ENCODE measurements at places on chromosomes 11 and 22. TPM values are rescaled to one million over a fixed set of nuclear protein-coding genes. Genes with fewer than 3 reads are reported as not detected.

DNA sequence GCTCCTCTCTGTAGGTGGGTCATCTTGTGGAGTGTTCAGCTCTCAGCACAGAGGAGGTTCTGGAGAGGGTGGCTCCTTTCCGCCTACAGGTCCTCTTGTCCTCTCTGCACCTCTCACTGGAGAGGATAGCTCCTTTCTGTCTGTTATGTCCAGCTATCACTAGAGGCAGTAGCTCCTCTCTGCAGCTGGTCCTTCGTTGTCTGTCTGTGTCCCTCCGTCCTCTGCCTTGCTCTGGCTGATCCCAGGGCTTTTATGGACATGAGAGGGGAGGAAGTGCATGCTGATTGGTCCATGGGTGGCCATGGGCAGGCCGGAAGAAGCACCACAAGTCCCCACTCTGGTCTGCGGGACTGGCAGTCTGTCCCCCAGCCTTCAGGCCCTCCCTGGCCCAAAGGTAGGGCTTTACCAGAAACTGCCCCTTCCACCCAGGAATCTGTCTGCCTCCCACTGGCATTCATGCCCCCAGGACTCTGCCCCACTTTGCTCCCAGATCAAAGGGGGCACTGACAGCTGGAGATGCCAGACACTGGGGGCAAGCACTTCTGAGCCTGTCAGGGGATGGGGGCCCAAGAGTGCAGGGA, 38.6 kb upstream of the CALCB start:
- no peak for DNase-seq

- peak; percentile 5 for DNase-seq
These were observed 39.7 kb upstream of the POU2AF2 start for GRCh38 chr11:111205632-111206385.

The TRIM49 gene
- not detected for polyA plus RNA-seq

DNA sequence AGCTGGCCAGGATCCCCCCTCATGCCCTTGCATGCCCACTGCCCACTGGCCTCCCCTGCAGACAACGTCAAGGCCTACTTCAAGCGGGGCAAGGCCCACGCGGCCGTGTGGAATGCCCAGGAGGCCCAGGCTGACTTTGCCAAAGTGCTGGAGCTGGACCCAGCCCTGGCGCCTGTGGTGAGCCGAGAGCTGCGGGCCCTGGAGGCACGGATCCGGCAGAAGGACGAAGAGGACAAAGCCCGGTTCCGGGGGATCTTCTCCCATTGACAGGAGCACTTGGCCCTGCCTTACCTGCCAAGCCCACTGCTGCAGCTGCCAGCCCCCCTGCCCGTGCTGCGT, 7.9 kb downstream of the AIP start:
- no peak for DNase-seq

The GSTT4 gene
- not detected for polyA plus RNA-seq

GRCh38 chr22:44698531-44699421, 3.2 kb upstream of the PRR5 start:
- no peak for DNase-seq

The GGT5 gene
- not detected for polyA plus RNA-seq

DNA sequence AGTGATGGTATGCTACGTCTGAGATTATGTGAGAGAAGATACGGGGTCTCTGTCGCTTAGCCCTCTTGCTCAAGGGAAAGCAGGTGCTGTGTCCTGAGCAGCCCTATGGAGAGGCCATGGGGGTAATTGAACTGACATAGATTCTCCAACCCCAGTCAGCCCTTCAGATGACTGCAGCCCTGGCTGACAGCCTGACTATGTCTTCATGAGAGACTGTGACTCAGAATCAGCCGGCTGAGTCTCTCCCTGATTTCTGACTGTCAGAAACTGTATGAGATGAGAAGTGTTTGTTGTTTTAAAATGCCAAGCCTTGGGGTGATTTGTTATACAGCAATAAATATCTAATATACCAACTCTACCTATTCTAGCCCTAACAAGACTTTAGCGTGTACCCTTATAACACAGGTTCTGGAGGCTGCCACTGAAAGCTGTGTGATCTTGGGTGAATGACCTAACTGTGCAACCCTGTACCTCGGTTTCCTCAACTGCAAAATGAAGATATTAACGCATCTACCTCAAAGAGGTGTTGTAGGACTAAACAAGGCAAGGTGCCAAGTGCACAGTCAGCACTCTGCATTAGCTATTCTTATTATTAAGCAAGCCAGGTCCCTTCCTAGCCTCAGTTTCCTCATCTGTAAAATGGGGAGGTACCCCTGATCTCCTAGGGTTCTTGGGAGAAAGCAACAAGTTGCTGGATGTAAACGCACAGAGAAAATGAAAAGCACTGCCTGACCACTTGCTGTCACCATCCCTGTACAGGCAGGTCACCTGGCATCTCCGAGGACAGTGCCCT, 24.9 kb downstream of the SLC43A1 start:
- no peak for DNase-seq

The MUC5AC gene
- polyA plus RNA-seq = not detected

- no peak for DNase-seq
These were observed 5.3 kb downstream of the UBQLN3 start for GRCh38 chr11:5504403-5504921.

GRCh38 chr11:117827521-117828511, 3.3 kb upstream of the FXYD2 start:
- DNase-seq = no peak

DNA sequence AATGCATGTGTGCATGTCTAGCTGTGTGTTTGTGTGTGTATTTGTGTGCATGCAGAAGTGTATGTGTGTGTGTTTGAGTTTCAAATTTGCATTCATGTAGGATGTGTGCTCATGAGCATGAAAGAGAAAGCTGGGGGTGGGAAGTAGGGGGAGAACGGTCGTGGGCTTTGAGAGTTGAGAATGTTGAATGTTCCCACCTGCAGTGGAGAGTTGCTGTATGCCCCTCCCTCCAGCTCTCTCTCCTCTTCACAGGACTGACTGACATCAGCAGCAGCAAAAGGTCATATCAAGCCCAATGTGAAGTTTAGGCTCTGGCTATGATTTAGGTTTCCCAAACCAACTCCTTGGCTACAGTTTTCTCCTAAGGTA, 63.8 kb upstream of the RRAS2 start:
- DNase-seq = no peak

The IGSF9B gene
- 0.65 TPM for polyA plus RNA-seq

The SLC22A9 gene
- not detected for polyA plus RNA-seq

- no peak for DNase-seq
These were observed 9.8 kb downstream of the TOLLIP start for GRCh38 chr11:1299621-1300020.

The PRG3 gene
- not detected for polyA plus RNA-seq

DNA sequence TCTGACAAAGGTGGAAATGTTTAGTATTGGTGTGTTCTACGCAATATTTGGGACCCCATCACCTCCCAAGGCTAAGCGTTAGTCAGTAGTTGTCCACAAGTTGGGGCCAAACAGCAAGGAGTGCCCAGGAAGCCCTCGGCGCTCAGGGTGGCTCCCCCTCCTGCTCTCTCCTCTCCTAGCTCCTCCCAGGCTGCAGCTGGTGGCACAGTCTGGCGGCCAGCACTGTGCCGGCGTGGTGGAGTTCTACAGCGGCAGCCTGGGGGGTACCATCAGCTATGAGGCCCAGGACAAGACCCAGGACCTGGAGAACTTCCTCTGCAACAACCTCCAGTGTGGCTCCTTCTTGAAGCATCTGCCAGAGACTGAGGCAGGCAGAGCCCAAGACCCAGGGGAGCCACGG, 16.8 kb downstream of the CD5 start:
- no peak for DNase-seq

The RIC8A gene
- 74.1 TPM for polyA plus RNA-seq

The SLC15A3 gene
- not detected for polyA plus RNA-seq

The OR4A16 gene
- polyA plus RNA-seq = not detected

GRCh38 chr22:33112580-33112979, 54.4 kb upstream of the SYN3 start:
- no peak for DNase-seq

The SCGB1A1 gene
- polyA plus RNA-seq = not detected

DNA sequence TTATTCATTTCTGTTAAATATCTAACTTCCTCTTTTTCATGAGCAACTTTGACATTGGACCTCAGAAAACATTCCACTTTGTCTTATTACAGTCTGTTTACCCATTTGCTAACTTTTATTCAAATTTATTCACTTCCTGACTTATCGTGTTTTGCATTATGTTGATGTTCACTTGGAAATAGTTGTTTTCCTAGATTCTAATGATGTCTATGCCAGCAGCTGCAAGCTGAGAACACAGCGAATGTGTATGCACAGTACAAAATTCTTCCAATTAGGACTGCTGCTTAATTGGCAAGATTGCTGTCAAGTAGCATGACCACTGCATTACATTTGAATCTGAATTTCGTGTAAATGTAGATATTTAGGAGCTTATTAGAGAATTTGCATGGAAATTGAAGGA, 61.5 kb upstream of the GRIA4 start:
- no peak for DNase-seq

DNA sequence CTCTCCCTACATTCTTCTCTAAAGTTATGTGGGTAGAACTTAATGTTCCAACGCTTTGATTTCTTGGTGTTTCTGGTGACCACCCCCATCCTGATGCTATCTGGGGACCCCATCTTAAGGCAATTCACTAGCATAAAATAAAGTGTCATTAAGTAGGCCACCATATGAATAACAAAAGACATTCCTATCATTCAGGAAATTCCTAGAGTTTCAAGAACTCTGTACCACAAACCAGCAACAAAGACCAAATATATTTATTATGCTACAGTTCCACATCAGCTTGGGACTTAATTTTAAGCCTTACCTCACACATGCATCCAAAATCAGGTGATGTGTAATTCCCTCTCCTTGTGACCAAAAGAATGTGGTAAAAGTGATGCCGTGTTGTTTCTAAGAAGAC, 254.6 kb upstream of the LRRC4C start:
- no peak for DNase-seq

- DNase-seq = no peak
These were observed 13.2 kb downstream of the PHLDB1 start for GRCh38 chr11:118620529-118621070.

DNA sequence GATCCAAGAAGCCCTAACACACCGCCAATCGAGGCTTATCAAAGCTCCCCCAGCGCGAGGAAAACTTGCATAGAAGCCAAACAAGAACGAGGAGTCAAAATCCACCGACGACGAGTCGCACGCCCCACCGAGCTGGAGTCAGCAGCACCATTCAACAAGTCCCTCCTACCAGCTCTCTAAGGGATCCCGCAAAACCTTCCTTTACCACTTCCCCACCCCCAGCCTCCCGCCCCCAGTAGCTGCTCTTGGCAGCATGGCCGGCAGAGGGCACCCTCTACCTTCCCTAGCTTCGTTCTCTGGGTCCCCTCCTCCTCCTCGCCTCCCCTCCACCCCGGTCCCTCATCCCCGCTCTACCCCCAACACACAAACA, 1.4 kb downstream of the BDNF start:
- peak; percentile 24 for DNase-seq

DNA sequence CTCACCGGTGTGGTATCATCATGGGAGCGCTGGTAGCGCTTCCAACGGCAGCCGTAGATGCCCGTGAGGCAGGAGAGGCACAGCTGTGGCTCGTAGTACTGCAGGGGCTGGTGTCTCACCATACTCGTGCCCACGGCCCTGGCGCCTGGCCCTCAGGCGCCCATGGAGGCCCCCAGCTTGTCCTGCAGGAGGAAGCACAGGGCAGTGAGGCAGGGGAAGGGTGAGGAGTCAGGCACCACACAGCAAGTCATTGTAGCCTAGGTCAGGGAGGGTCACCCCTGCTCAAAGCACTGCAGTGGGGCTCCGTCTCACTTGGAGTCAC, 44.6 kb upstream of the KLHL35 start:
- DNase-seq = no peak

DNA sequence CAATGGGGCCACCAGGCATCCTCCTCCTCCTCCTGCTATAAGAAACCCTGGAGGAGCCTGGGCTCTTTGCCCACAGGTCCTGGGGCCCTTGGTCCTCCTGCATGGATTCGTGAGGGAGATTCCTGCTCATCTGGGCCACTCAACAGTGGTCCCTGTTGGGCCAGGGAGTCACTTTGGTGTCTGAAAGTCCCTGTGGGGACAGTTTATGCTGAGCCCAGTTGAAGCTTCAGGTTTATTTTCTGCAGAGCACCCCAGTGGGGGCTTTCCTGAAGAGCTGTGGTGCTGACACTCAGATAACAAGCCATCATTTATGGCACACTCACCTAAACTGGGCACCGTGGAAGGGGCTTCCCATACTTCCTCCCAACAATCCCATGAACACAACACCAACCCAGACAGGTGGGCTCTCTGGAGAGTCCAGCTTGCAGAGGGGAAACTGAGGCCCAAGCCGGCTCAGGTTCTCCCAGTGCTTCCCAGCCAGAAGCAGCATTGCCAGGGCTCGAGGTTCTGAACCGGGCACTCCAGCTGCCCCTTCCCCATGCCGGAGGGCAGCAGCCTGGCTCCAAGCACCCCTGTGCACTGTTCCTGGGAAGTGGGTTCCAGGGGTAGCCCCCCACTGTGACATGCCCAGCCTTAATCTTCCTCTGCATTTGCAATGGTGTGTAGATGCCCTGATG, 91.3 kb downstream of the MYEOV start:
- DNase-seq = no peak

- no peak for DNase-seq
These were observed 73.3 kb downstream of the PARVB start for GRCh38 chr22:44097263-44098020.

GRCh38 chr11:46391578-46392420, at the start of gene CHRM4:
TSS of gene CHRM4 (minus strand) at chr11:46391776. CDS start at chr11:46386557, 5,219 bp downstream.
- no peak for DNase-seq

- no peak for DNase-seq
These were observed 1.6 kb upstream of the IRF7 start for GRCh38 chr11:617199-617911.

DNA sequence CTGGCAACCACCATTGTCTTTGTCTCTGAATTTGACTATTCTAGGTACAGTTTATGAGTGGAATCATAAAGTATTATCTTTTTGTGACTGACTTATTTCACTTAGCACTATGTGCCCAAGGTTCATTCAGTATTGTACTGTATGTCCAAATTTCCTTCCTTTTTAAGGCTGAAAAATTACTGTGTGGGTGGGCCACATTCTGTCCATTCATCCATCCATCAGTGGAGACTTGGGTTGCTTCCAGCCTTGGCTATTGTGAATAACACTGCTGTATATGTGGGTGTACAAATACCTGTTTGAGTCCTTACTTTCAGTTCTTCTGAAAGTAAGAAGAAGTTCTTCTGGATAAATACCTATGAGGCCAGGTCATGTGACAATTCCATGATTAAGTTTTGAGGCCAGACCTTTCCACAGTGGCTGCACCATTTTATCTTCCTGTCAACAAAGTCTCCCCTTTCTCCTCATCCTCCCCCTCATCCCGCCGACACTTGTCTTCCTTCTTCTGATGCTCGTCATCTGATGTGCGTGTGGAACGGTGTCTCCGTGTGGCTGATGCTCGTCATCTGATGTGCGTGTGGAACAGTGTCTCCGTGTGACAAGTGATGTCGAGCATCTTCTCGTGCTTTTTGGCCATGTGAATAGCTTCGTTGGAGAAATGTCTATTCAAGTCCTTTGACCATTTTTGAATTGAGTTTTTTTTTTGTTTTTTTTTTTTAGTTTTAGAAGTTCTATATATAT, 49.5 kb downstream of the SBF1 start:
- DNase-seq = no peak

The NXPE1 gene
- not detected for polyA plus RNA-seq

- no peak for DNase-seq
These were observed 32.9 kb downstream of the ARVCF start for GRCh38 chr22:19983741-19984140.

- DNase-seq = no peak
These were observed 658 bp downstream of the C11orf71 start for GRCh38 chr11:114399490-114400215.

The PANX2 gene
- not detected for polyA plus RNA-seq
